Heart left ventricle (tissue), 16 donors: ENCODE measurements at places on chromosomes 5 and 9. TPM values are rescaled to one million over a fixed set of nuclear protein-coding genes. Genes with fewer than 3 reads are reported as not detected.

GRCh38 chr5:9499498-9499876 is 46.4 kb downstream of the SEMA5A start:
- H3K4me1 ChIP-seq = peaks cover 30% of the 10 kb centered on the region
- no peaks in the 10 kb centered on the region for H3K27me3 ChIP-seq
- DNase-seq = no peak
- no peaks in the 10 kb centered on the region for H3K36me3 ChIP-seq

- H3K27me3 ChIP-seq = no peaks in the 10 kb centered on the region
- H3K4me3 ChIP-seq = peak overlapping the region; percentile 50
- peak overlapping the region; percentile 19 for H3K27ac ChIP-seq
- H3K4me1 ChIP-seq = no peaks in the 10 kb centered on the region
Observed at GRCh38 chr5:100889165-100889743, 13.8 kb downstream of the ST8SIA4 start.

DNA sequence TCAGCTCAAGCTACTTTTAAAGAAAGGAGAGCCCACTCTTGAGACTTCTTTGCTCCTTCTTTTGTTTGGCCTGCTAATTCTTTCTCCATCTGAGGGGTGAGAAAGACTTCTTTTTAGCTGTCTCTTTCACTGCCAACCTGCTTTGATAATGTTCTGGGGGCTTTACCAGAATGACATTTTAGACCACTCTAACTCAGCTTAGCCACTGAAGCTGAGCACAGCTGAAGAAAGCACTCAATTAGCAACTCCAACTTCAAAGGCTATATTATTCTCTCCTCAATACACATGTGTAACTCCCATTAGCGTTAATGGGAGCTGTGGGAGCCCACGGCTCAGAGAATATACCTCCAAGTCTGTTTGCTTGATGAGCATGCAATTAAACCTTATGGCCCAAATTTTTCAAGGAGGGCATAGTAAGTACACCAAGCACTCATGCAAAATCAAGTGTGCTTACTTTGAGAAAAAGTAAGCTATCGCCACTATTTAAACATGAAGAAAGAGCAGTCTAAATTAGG is 815.4 kb upstream of the DMAC1 start:
- H3K27ac ChIP-seq = no peak overlapping the region
- H3K4me3 ChIP-seq = no peak overlapping the region
- no peak for DNase-seq
- no peaks in the 10 kb centered on the region for H3K27me3 ChIP-seq
- no peaks in the 10 kb centered on the region for H3K36me3 ChIP-seq
- peaks cover 19% of the 10 kb centered on the region for H3K4me1 ChIP-seq

GRCh38 chr5:80998590-80998979 is 38.4 kb downstream of the RASGRF2 start:
- H3K36me3 ChIP-seq = no peaks in the 10 kb centered on the region
- H3K4me1 ChIP-seq = peaks cover 4% of the 10 kb centered on the region
- no peak overlapping the region for H3K27ac ChIP-seq
- no peaks in the 10 kb centered on the region for H3K27me3 ChIP-seq
- no peak overlapping the region for H3K4me3 ChIP-seq

The CDH9 gene
- not detected for total RNA-seq

DNA sequence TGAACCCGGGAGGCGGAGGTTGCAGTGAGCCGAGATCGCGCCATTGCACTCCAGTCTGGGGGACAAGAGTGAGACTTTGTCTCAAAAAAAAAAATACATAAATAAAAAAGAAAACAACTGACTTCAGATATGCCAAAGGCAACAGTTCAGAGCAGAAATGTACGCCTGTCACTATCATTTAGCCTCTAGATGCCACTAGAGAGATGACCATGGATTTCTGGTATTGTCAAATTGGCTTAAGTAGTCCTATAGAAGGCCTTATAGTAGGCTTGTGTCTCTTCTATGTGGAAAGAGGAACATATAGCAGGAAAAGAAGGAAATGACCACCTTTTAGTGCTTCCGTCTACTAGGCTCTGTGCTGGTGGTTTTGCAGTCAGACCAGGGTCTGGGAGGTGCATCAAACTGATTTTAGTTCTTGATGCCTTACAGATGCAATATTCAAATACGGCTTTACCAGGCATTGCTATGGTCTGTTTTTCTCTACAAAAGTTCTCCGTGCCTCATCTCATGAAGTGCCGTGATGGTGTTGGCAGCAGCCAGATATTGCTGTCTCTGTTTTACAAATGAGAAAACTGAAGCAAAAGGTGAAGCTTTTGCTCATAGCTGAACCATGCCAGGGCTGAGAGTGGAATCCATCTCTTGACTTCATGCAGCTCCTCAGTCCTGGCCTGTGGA is 17.2 kb downstream of the AGXT2 start:
- peaks cover 3% of the 10 kb centered on the region for H3K27me3 ChIP-seq
- no peak overlapping the region for H3K27ac ChIP-seq
- no peak overlapping the region for H3K4me3 ChIP-seq
- H3K4me1 ChIP-seq = no peaks in the 10 kb centered on the region
- DNase-seq = no peak
- no peaks in the 10 kb centered on the region for H3K36me3 ChIP-seq

DNA sequence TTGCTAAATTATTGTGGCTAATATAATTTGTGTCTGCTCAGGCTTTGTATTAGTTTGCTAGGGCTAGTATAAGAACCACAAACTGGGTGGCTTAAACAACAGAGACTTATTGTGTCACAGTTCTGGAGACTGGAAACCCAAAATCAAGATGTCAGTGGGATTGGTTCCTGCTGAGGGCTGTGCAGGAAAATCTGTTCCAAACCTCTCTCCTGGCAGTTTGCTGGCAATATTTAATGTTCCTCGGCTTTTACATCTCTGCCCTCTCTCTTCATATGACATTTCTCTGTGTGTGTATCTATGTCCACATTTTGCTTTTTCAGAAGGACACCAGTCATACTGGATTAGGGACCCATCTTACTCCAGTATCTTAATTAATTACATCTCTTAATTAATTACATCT is 498.8 kb upstream of the CD180 start:
- no peak overlapping the region for H3K27ac ChIP-seq
- no peak for DNase-seq
- H3K36me3 ChIP-seq = no peaks in the 10 kb centered on the region

DNA sequence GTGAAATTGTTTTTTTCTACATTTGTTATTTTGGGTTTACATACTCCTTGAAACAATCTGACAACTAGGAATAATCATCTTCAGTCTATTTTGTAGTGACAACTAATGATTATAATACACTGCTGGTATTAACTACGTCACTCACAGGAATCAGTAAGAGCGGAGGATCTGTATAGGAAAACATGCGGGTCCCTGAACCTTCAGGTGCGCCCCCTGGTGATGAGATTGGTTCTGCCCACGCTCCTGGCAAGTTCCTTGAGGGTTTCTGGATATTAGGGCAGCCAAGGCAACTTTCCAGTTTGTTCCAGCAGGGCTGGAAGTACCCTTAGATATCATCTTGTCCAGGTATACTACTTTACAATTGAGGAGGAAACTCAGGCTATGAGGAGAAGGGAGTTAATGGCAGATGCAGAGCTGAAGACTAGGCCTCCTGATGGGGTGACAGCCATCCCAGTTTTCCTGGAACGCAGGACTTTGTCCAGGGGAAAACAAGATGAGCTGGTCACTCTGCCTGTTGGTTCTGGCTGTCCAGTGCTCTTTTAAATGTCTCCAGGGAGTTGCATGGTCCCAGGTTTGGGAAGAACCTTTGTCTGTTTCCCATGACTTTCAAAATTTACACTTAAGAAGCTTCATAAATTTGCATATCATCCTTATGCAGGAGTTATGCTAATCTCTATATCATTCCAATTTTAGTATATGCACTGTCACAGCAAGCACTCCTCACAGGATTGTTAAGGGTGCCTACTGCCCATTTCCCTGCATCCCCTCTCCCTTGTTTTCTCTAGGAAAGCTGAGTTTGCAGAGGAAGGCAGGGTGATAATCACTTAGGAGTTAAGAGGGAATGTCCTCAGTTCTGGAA is 14.9 kb upstream of the WNT8A start:
- H3K36me3 ChIP-seq = no peaks in the 10 kb centered on the region
- peak; percentile 56 for DNase-seq
- H3K4me3 ChIP-seq = no peak overlapping the region
